ENCODE measurements at places on chromosomes 1 and 21.

DNA sequence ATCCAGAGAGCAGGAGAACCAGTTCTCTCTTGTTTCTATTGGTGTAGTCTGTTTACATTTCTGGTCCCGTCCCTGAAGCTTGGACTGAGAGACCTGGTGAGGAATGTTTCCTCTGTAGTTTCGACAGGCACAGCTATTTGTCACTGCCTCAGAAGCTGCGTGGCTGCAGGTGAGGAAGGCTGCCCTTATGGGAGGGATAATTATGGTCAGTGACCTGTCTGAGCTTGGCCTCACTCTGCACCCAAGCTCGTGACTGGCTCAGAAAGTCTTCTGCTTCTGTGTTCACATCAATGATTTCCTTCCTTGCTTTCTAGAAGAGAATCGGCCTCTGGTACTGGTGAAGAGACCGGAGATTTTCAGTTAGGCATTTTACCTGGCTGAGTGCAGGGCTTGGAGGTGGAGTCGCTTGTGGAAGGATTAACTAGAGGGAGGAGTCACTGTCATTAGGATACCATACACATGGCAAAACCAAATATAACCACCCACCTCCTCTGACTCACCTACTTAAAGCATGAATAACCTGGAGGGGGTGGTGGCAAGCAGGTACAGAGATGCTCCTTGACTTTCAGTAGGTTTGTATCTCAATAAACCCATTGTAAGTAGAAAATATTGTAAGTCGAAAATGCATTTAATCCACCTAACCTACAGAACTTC is 19.9 kb upstream of the WDR26 start:
- no peak for DNase-seq

DNA sequence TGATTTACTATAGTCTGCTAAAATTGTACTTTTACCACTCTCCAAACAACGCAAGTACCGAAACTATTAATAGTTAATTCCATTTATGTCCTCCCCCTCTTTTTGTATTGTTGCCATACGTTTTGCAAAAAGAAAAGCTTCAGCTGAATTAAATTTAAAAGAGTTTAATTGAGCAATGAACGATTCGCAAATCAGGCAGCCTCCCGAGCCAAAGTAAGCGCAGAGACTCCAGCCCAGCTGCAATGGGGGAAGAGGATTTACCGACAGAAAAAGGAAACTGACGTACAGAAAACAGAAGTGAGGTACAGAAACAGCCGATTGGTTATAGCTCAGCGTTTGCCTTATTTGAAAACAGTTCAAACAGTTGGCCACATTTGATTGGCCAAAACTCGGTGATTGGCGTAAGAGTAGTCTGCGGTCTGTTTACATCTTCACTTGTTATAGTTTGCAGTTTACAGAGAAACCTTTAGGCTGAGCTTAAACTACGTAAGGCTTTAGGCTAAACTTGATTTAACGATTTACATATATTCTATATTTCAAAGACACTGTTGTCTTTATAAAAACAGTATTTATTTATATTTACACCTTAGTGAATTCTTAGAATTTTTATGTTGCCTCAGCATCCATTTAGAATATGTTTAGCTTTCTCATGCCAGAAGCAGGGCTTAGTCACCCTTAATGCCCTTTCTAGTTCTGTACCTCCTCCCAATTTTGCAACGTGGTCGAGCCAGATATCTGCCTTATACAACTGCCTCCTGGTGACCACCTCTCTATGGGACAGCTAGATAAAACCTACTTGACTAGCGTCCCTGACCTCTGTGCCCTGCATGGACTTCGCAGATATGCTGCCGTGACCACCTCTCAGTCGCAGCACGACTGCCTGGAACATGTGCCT is 23.8 kb downstream of the CR1 start:
- DNase-seq, result no peak

DNA sequence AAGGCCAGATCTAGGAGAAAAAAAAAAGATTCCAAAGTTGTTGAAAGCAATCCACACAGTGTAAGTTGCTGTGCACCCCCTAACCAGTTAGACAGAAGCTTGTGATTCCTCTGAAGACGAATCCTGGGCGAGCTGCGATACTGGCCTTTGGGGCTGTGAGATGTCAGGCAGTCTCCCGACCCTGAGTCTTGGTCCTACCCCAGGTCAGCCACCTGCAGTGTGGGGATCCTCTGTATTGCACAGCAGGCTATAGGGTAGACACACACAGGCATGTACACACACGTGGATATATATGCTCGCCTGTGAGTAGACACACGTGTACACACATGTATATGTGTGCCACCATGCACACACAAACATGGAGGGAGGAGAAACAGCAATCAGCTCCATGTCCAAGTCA is 12.9 kb downstream of the ACTRT2 start:
- DNase-seq, result no peak

DNA sequence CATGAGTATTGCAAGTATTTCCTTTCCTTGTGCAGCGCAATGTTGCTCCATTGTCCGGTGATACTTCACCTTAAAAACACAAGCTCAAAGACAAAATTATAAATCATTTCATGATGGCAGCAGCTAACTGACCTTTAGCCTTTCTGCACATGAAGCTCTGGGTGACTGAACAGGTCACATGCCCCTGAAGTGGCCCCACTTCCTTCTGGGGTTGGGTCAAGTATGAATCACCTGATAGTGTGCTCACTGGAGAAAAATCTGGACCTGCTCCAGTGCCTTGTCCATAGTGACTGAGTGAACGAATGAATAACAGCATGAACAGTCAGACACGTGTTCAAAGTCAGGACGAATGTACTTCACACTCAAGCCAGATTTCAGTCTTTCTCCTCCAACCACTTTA is 658.9 kb downstream of the NPHP4 start:
- DNase-seq, result no peak

GRCh38 chr1:38760562-38760961 is 99.0 kb downstream of the RRAGC start:
- no peak for DNase-seq

DNA sequence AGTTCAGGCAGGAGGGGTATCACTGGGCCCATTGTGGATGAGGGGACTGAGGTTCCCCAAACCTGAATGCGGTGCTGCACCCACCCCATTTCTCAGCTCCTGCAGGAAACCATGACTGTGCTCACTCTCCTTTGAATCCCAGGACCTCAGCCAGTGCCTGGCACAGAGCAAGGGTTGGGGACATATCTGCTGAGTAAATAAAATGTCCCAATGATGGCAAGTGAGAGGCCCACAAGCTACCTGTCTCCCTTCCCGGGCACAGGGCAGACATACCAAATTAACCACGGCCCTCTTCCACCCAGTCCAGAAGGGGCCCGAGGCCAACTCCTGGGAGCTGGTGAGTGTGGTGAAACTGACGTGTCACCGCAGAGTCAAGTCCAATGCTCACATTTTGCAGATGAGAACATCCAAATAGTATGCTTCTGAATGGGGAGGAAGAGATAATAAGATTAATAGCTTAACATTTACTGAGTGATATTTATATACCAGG is 97.6 kb downstream of the EPHB2 start:
- no peak for DNase-seq

- no peak for DNase-seq
Observed at GRCh38 chr21:33236013-33236686, 6.4 kb downstream of the IFNAR2 start.

DNA sequence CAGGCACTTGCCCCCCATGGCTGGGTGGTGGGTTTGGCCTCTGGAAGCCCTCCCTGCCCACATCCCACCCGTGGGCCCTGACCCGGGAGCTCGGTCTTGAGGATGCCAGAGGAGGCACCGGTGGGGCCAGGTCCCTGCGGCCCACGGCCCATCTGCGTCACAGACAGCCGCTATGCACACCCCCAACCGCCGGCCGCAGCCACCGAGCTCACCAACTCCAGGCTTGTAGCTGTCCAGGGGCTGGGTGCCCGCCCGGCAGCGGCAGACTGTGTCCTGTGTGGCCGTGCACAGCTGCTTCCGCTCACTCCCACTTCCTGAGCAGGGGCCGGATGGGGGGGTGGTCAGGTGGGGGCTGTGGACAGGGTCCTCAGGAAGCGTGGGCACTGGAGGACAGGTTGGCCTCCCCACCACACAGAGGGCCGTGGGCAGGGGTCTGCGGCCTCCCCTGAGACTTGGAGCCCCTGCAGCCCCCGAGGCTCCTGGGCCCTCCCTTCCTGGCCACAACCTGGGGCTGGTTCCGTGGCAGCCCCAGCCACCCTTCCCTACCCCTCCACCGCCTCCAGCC is 1.1 kb downstream of the TNFRSF4 start:
- DNase-seq, result peak; percentile 69

DNA sequence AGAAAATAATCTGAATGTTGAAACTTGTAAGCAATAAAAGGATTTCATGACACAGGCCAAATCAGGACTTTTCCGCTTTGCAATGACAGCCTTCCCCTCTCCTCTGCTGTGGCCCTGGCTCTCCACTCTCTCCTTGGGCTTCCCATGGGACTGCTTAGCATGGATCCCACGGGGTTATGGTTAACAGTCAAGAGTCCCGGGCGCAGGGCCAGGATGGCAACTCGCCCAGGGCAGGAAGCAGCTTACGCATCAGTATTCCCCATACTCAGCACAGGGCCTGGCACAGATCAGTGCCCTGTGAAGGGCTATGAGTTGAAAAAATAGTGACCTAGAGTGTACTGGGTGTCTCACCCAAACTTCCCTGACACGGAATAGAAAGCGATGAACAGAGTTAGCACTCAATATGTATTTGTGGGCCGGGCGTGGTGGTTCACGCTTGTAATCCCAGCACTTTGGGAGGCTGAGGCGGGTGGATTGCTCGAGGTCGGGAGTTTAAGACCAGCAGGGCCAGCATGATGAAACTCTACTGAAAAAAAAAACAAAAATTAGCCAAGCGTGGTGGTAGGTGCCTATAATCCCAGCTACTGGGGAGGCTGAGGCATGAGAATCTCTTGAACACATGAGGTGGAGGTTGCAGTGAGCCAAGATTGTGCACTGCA is 29.1 kb upstream of the GRHL3 start:
- DNase-seq, result no peak

DNA sequence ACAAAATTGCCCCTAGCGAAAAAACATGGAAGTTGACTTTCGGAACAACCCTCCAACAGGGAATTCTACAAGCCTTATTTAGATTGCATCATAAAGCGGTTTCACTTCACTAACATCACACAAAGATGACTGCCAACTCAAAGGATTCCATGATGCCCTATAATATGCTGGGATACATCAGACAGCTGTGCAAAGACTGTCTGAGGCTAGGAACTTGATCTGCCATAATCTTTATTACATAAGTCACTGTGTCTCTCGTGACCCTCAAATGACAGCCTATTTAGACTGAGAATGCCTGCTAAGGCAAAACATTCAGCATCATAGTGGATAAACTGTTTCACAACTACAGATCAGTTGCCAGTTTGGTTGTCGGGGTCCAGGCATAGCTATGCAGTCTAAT is 23.8 kb downstream of the FH start:
- DNase-seq, result no peak

DNA sequence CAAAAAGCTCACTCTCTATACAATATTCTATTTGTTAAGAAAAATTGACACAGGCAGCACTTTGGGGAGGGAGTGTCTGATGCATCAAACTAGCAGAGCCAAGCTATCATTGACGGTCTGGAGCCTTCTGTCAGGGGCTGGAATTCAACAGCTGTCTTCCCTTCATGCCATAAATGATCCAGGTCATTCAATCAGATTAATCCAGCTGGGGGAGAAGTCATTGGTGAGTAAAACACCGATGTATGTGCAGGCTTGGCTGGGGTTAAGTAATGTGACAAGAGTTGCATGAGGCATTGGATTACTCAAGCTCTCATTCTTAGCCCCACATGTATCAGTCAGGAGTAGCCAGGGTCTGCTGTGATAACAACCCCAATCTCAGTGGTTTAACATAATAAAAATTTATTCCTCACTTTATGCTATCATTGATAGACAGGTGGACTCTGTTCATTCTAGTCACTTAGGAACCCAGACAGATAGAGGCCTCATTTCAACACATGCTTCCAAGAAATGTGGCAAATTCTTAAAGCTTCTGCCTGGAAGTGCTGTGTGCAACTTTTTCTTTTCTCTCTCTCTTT is 118.1 kb upstream of the GADD45A start:
- DNase-seq, result no peak

DNA sequence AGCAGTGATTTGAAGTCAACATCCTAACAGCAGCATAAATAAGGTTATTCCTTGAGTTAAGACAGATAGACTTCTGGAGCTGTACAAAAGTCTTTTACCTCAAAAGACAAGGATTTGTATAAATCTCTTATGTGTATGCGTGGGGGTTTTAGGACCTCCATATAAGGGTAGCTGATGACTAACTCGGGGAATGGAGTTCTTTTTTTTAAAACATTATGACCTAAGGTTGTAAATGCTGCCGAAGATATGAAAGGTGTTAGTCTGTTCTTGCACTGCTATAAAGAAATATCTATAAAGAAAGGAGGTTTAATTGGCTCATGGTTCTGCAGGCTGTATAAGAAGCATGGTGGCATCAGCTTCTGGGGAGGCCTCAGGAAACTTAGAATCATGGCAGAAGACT is 90.4 kb downstream of the EPB41 start:
- no peak for DNase-seq

DNA sequence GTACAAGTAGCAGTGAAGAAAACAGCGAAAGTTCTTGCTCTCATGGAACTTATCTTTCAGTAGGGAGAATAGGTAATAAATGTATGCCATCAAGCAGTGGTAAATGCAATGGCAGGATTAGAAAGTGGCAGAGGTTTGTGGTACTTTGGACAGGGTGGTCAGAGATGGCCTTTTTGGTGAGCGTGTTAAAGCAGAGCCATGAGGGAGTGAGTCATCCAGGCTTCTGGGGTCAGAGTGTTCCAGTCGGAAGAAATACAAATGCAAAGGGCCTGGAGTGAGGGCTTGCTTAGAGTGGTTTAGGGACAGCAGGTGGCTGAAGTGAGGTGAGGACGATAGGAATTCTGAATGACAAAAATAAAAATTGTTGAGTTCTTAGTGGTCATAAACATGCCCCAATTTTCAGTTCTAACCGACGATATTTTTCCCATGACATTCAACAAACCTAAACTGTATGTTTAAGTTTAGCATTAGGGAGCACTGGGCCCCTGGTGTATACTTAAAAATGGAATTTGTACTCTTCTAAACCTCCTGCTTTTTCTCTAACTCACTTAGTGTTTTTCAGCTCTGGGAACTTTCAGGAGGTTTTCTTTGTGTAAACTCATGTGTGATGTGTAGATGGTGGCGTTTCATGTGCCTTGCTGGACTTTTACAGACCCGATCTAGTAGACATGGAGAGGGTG is 78.2 kb downstream of the MACF1 start:
- DNase-seq, result no peak

DNA sequence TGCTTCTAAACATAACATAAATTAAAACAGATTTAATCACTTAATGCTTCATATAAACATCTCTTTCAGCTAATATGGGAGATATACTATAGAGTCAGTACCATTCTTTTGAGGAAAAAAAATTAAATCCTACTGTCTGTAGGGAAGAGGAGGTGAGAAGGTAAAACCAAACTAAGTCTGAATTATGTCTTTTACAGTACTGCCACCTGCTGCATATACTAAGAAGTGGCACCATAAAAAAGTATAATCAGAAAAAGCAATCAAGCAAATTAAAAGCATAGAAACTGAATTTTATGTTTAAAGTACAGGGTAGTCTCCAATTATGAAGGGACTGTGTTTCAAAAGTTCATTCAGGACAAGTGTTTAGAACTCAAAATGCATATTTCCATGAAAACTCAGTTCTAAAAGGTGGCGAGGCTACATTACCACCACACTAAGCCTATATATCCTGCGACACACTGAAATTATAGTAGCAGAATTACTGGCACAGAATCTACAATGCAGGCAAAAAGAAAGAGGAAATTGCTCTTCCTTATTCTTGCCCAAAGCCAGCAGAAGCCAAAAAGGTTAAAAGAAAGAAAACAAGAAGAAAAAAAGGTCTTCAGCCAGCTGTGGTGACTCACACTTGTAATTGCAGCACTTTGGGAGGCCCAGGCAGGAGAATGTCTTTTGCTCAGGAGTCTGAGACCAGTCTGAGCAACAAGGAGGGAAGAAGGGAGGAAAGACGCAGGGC is 9.0 kb downstream of the NSL1 start:
- DNase-seq, result no peak

GRCh38 chr1:163321311-163322305 is at the start of gene NUF2:
TSS of gene NUF2 (plus strand) at chr1:163321954. CDS start at chr1:163326052, 4,098 bp downstream.
- DNase-seq, result peak; percentile 95
